ENCODE measurements at places on chromosomes 11 and 22. TPM values are rescaled to one million over a fixed set of nuclear protein-coding genes. Genes with fewer than 3 reads are reported as not detected.

NAALADL1 gene
- total RNA-seq = 10.2 TPM

DNA sequence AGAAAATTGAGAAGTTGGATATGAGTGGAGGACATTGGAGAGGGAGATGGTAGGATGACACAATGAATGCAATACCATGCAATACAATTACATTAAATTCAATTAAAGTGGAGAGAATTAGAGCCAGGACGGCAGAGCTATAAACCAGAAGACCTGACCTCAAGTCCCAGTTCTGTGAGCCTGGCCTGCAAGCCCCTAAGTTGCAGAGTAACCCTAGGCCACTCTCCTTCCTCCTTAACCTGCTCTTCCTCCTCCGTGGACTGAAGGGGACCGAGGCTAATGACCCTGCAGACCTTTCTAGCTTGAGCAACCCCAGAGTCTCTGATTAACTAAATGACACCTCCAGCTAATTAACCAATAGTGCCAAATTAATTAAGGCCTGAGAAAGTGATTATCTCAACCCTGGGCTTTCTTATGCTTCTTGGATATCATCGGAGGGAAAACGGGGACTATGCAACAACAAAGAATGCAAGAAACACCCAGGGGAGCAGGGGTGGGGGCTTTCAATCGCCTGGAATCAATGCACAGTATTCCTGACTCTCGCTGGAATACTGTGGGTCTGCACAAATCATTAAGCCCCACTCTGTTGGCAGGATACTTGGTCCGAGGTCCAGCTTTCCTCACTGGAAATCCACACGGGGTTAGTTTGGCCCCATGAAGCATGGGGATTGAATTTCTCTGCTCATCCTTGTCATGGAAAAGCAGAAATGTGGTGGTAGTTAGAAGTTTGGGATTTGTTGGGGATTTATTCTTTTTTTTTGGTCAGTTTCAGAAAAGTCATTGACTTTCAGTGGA lies 548.3 kb downstream of the MN1 start:
- DNase-seq = no peak
- no peak overlapping the region for H3K4me3 ChIP-seq
- no peaks in the 10 kb centered on the region for H3K4me1 ChIP-seq
- H3K27ac ChIP-seq = no peak overlapping the region
- peaks cover 4% of the 10 kb centered on the region for H3K36me3 ChIP-seq

GRCh38 chr11:16338393-16338792 lies 18.0 kb downstream of the SOX6 start:
- no peaks in the 10 kb centered on the region for H3K27me3 ChIP-seq
- DNase-seq = no peak
- H3K4me1 ChIP-seq = no peaks in the 10 kb centered on the region

DNA sequence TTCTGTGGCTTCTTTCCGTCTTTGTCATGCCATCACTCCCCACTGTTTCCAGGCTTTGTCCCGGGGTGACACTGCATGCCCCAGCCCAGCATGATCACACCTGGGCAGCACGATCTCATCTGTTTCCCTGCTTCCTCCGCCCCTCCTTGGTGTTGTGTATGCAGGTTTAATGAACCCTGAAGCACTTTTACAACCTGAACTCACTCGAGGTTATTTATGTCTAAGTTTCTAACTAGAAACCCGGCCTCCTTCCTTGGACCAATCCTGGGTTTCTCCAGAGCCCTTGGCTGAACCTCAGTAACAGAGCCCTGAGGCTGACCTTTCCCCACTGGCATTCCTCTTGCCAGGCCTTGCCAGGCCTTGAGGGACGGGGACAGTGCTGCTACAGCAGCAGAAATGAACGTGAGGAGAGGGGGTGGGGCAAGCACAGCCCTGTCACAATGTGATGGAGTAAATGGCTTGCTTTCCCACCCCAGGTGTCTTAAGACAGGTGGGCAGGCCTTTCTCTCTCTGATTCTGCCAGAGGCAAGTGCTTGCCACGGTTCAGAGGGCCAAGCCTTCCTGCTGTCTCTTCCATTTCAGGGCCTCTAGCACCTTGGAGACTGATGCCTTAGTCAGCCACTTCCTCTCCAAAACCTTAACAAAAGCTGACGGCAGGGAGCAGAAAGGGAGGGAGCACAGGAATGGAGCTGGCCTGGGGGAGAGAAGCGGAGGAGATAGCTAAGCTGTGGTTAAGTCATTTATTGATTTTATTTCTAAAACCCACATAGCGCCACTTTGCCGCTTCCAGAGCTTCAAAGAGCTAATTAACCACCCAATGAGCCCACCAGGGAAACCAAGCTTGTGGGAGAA lies 3.1 kb upstream of the PYGM start:
- H3K4me1 ChIP-seq = peaks cover 75% of the 10 kb centered on the region
- peak overlapping the region; percentile 83 for H3K27ac ChIP-seq
- H3K36me3 ChIP-seq = peaks cover 50% of the 10 kb centered on the region
- H3K27me3 ChIP-seq = no peaks in the 10 kb centered on the region
- DNase-seq = peak; percentile 60

DNA sequence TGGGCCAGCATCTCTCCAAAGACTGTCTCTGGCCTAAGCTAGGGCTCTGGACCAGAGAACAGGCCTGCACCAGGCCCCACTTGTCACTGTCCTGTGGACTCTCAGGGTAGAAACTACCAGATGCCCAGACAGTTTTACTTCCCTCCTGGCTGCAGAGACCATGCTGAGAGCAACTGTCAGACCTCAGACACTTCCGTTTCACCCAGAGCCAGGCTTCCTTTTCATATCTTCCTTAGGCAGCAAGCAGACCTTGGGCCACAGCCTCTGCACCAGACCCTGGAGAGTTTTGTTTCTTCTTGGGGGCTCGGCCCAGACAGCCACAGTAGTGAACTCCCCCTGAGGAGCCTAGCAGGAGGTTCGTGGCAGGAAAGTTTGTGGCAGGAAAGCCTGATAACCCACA lies 12.1 kb upstream of the FCHSD2 start:
- peaks cover 55% of the 10 kb centered on the region for H3K4me1 ChIP-seq
- H3K27me3 ChIP-seq = no peaks in the 10 kb centered on the region
- H3K27ac ChIP-seq = peak overlapping the region; percentile 86

DNA sequence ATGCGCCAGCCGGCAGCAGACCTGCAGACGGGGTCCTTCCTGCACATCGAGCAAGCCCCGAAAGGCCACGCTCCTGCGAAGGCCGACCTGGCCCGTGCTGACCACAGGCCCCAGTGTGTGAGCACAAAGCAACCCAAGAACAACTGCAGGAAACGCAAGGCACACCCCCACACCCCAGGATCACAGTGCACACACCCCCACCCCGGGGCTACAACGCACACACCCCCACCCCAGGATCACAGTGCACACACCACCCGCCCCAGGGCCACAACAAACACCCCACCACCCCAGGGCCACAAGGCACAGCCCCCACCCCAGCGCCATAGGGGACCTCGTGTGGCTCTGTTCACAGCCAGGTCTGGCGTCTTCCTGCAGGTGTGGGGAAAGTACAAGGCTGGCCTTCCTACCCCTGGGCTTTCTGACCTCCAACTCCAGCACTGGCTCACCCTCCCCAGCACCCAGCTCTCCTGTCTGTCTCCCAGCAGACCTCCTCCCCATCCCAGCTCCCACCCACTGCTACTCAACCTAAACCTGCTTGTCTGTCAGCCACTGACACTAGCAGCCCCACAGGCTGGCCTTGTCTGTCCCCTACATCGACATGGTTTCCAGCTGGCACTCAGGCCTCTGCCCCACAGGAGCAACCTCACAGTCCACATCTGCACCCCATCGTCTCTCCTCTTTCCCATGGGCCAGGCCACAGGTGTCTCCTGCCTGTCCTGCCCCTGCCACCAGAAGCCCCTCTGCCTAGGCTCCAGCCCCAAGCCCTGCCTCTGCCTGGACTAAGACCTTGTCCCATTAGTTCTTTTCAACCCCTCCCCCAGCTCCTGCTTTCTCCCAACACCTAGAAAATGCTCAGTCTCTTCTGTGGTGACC lies 20.5 kb upstream of the EFCAB6 start:
- H3K27me3 ChIP-seq = peaks cover 9% of the 10 kb centered on the region
- H3K27ac ChIP-seq = no peak overlapping the region

GRCh38 chr11:11510939-11511338 lies 110.9 kb downstream of the GALNT18 start:
- no peaks in the 10 kb centered on the region for H3K4me1 ChIP-seq
- no peak overlapping the region for H3K27ac ChIP-seq
- DNase-seq = no peak
- H3K4me3 ChIP-seq = no peak overlapping the region

FZD4 gene
- 0.42 TPM for total RNA-seq

DNA sequence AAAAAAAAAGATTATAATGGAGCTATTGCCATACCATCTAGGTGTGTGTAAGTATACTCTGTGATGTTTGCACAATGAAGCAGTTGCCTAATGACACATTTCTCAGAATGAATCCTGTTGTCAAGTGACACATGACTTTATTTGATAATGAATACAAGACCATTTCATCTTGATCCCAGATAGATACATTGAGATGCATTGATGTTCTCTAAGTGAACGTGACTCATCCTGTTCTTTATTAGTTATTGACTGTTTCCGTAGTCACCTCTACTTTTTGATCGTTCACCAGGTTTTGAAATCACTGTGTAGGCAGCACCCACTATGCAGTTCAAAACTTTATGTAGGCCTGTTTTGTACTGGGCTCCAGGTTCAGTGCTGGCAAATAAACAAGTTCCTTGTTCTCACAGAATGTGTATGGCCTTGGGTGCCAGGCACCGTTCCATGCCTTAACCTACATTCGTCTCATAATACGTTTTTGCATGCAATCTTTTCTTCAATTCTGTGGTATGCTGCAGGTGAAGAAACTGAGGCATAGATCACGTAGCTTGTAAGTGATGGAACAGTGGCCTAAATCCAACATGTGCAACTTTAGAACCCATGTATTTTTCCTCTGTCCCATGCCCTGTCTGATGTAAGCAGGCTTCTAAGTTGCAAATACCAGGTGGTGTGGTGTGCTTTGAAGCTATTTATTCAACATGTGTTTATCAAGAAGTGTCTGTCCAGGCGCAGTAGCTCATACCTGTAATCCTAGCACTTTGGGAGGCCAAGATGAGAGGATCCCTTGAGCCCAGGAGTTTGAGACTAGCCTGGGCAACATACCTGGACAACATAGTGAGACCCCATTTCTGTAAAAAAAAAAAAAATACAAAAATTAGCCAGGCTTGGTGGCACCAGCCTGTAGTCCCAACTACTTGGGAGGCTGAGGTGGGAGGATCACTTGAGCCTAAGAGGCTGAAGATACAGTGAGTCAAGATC lies 10.4 kb downstream of the SREBF2 start:
- H3K4me3 ChIP-seq = peak overlapping the region; percentile 22
- peak; percentile 61 for DNase-seq
- H3K36me3 ChIP-seq = peaks cover 47% of the 10 kb centered on the region

ZBED4 gene
- total RNA-seq = 13.0 TPM

DNA sequence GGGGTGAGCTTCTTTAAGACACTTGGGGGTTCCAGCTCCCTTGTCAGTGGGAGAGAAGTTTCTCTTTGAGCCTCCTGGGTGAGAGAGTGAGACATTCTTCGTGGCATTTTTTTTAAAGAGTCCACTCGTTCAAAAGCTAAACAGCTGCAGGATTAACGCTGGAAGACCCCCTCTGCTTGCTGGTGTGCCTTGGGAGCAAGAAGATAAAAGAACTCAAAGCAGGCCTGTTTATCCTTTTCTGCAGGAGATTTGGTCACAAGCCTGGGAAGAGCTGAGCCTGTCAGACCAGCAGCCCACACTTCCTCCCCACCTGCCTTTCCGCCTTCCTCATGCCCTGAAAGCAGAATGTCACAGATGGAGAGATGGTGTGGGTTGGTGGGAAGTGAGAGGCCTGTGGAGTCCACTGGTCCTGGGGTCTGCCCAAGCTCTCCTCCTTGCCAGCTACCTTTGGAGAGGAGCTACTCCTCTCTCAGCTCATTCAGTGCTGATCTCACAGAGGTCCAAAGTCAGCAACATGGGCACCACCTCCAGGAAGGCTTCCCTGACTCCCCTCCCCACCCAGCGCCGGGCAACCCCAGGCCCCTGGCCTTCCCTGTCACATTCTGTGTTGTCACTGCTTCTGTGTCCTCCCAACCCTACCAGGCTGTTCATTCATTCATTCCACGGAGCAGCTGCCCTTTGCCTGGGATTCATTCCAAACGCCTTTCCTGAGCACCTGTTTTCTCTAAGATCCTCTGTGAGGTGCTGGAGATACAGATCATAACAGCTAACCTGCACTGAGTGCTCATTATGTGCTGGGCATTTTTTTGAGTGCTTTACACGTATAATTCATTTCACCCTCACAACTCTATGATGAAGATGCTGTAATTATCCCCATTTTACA lies 6.7 kb downstream of the GDPD5 start:
- no peak overlapping the region for H3K27ac ChIP-seq
- peaks cover 9% of the 10 kb centered on the region for H3K4me1 ChIP-seq
- H3K27me3 ChIP-seq = no peaks in the 10 kb centered on the region
- no peak for DNase-seq

DNA sequence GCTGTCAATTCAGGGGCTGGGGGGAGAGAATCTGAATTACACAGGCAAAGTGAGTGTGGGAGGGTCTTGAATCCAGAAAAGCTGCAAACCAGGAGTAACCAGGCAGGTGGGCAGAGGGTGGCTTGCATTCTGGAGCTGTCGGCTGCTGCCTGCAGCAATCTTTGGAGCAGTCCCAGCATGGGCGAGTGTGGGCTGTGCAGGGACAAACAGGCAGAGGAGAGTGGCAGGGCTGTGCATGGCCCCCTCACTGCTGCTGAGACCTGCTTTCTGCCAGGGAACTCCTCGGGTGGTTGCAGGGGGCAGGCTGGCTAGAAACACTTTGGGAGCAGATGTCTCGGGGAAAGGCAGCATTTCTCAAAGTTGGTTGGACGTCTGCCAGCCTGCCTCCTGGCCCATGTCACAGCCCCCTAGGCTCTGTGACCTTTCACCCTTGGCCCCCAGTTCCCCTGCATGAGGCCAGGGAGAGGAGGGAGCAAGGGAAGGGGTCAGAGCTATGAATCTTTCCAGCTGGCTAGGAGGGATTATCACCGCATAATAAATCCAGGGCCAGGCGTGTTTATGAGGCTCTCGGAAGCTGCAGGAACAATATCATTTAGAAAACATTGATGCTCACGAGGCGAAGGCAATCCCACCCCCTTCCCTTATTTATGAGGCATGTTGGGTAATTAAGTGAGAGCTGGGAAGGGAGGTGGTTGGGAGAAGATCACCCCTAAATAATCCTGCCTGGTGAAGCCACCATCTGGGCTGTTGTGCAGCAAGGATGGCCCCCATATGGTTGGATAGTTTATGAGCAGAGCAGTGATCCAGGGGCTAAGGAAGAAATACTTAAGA lies 212.3 kb upstream of the NCAM1 start:
- H3K4me3 ChIP-seq = no peak overlapping the region
- no peaks in the 10 kb centered on the region for H3K4me1 ChIP-seq
- H3K27me3 ChIP-seq = peaks cover 27% of the 10 kb centered on the region

DNA sequence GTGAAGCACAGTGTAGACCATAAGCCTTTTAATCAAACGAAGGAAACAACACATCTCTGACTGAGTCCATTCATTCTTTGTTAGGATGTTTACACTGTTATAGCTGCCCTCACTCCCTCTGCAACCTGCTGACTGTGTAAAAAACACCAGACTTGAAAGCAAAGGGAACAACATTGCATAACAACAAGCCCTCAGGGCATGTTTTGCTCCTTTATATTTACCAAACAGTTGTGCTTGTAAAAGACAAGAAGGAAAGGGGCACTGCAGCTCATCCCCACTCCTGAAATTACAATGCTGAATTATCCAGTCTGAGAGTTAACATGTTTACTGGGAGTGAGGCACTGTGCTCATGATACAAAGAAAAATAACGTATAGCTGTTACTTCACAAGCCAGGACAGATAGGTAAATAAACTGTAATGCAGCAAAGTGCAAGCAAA lies 46.4 kb downstream of the RAB30 start:
- H3K4me3 ChIP-seq = no peak overlapping the region
- H3K36me3 ChIP-seq = peaks cover 3% of the 10 kb centered on the region
- no peak for DNase-seq
- peaks cover 22% of the 10 kb centered on the region for H3K4me1 ChIP-seq
- H3K27ac ChIP-seq = no peak overlapping the region

Data from activated naive CD4-positive, alpha-beta T cell treated with anti-CD3 and anti-CD28 coated beads for 36 hours (primary cell).